Fibroblast of skin of abdomen (primary cell): ENCODE measurements at places on chromosomes 4 and X.

DNA sequence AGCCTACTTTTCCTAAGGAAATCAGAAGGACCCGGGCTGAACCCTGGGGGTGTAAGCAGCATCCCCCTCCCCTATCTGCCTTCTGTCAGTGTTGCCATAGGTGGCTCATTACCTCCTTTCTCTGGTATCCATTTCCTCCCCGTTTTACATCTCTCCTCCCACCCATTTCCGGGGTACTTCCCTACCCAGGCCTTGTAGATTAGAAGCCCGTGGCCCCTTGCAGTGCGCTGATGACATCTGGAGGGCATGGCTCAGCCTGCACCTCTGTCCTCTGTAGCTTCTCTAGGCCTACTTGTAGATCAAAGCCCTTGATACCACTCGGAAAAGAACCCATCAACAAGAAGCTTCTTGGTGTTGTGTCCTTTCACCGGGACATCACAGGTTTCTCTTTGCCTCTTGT is 71.8 kb downstream of the NBDY start:
- DNase-seq, result no peak

- DNase-seq, result peak; percentile 85
Observed at GRCh38 chr4:77586951-77587383, 18.7 kb upstream of the CXCL13 start.

- no peak for DNase-seq
Observed at GRCh38 chr4:56791316-56791715, 30.2 kb downstream of the SPINK2 start.

- no peak for DNase-seq
Observed at GRCh38 chr4:152016303-152016620, 255.5 kb upstream of the GATB start.

DNA sequence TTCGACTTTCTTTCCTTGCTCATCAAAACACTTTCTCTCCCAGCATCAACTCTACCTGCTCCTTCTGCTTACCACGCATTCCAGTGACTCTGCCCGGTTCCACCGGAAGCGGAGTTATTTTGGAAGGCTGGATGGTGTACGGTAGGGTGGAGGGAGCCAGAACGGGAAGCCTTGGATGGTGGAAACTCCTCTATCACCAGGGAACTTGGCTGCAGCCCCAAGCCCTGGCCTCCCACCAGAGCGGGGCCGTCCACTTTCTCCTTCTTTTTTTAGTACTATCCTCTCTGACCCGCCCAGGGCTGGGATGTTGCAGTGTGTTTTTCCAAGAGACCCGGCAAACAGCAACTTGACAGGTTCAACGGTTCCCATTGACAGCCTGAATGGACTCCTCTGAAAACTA is 27.6 kb downstream of the ADGRG2 start:
- no peak for DNase-seq

- DNase-seq, result no peak
Observed at GRCh38 chrX:25858273-25858880, 279.8 kb upstream of the MAGEB18 start.

GRCh38 chrX:31319586-31319985 is 247.7 kb upstream of the FTHL17 start:
- no peak for DNase-seq

- DNase-seq, result no peak
Observed at GRCh38 chrX:48890934-48891401, 6.6 kb downstream of the TIMM17B start.

GRCh38 chr4:84579403-84579776 is 3.5 kb upstream of the CDS1 start:
- DNase-seq, result no peak

- peak; percentile 40 for DNase-seq
Observed at GRCh38 chr4:139184129-139184528, 7.1 kb upstream of the ELF2 start.
